Endothelial cell of umbilical vein (primary cell): ENCODE measurements at places on chromosomes 11 and 22. TPM values are rescaled to one million over a fixed set of nuclear protein-coding genes. Genes with fewer than 3 reads are reported as not detected.

Gene OLFML1
- total RNA-seq: not detected in 2 replicates

Gene WDR74
- 51.7 and 51.8 TPM in 2 replicates for total RNA-seq

Gene MUC2
- not detected in 2 replicates for total RNA-seq

Gene MUC5AC
- not detected in 2 replicates for total RNA-seq

Gene NOL12
- total RNA-seq: 29.1 and 31.5 TPM in 2 replicates

Gene TMEM191C
- total RNA-seq: 1.2 and 1.5 TPM in 2 replicates

DNA sequence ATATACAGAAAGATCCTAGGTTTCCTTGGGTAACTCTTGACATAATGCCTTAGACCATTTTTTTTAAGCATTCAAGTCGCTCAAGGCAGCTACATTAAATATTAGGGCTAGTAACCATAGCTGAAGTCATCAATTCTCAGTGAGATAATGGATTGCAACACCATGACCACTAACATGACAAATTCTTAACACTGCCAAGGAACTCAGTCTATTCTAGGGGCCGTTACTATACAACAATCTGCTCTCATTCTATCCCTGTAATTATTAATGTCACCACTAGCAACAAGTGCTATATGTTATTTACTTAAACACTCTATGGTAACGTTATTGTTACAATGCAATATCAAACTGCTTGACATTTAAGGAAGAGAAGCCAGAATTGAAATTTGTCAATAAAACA, 3.2 kb upstream of the STK33 start:
- no peak for DNase-seq

DNA sequence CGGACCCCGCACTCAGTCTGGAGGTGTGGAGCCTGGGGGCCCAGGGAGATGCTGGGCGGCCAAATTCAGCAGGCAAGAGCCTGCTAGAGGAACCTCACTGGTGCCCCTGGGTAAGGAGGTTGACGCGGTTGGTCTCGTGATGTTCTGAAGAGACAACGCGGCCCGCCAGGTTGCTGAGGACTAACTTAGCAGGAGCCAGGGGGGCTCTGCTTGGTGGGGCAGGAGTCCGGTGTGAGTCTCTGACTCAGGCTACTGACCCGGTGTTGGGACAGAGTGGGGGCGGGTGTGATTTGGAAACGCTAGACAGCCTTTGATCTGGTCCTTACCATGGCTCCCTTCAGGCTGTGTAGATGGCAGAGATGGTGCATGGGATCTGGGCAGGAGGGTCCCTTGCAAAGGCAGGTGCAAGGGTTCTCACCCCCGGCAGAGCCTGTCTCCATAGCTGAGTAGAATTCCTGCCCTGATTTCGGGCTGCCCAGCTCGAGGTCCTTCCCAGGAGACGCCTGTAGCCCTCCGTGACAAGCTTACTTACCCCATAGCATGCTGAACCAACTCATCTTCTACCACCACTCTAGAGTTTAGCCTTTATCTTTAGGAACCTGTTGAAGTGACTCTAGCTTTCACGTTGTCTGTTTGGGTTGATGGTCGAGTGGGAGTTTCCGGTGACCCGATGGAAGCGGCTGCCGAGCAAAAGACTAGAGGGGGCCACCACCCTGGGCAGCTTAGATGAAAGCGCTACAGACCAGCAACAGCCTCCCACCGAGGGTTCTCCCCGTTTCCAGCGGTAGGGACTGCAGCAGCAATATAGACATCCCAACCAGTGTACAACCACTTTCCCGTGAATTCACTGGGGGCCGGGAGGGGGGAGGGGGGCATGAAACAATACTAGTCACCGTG, 38.4 kb downstream of the KCNC1 start:
- no peak for DNase-seq

DNA sequence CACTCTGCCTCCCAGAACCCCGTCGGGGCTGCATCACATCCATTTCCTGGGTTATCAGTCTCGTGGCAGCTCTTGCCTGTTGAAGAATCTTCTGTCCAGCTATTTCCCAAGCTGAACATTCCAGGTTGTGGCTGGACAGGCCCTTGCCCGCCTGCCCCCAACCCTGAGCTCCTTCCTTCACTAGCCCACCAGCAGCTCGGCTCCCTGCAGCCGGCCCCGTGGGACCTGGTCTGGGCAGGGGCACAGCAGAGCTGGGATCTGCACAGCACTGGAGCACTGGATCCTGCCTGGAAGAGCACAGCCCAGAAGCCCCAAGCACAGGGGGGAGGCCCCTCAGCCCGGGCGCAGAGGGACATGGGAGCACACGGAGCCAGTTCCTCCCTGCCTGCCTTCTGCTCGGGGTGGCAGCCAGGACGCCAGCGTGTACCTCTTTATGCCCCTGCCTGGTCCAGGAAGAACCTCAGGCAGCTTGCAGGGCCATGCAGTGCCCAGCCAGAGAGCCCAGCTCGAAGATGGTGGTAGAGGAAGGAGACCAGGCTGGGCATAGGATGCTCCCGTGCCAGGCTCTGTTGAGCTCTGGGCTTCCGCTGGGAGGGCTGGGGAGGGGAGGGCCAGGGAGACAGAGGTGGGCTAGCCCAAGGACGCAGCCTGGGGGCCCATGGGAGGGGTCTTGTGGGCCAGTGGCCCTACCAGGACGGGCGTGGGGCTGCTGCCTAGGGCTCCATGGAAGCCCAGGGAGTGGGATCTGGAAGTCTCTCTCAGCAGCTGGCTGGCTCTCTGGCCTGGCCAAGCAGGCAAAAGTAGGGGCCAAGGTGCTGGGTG, 16.6 kb upstream of the GNB1L start:
- no peak for DNase-seq

- no peak for DNase-seq
These were observed 499.4 kb upstream of the API5 start for GRCh38 chr11:42812361-42812760.

GRCh38 chr22:43862882-43863202, 529 bp upstream of the SULT4A1 start:
- no peak for DNase-seq

DNA sequence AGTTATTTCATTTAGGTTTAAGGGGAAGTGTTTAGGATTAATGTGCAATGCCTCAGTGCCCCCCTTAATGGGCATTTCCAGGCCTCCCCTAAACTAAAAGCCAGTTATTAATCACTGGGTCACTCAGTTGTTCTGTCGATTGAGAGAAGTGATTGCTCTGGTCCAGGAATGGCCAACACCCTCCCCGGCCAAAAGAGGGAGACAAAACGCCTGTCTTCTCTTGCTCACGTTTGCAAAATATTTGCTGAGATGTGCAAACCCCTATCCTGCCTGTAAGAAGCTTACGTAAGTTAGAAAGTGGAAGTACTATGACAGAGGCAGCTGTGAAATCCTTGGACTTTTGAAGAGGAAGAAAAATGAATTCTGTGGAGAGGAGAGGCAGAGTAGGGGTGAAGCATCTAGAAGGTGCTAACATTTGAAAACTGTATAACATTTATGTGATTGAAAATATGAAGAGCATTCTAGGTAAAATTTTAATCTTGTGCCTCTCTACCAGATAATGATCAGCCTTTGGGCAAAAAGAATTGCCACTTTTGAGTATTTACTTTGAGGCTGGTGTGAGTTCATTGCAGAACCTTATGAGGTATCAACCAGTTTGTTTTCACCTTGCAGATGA, 37.7 kb downstream of the NTM start:
- DNase-seq: no peak

DNA sequence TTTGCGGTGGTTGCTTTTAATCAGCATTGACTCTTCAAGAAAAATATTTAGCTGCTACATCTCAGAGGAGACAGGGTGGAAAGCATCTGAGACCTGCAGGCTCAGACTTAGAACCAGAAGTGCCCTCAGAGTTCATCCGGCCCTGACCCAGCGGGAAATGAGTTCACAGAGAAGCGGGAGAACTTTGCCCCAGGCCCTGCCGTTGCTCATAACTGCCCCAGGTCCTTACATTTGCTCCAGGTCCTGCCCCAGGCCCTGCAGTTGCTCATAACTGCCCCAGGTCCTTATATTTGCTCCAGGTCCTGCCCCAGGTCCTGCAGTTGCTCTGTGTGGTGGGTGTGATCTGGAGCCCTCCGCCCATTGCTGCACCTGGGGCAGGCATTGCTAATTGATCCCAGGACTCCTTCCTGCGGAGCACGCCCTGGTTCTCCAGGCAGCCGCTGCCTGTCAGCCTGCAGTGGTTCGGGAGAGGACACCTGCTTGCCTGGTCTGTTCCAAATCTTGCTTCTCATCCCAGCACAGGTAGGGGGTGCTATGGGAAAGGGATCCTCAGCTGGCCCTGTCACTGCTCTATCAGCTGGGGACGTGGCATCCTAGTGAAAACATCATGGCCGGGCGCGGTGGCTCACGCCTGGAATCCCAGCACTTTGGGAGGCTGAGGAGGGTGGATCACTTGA, 58.1 kb upstream of the PPP6R3 start:
- DNase-seq: no peak

DNA sequence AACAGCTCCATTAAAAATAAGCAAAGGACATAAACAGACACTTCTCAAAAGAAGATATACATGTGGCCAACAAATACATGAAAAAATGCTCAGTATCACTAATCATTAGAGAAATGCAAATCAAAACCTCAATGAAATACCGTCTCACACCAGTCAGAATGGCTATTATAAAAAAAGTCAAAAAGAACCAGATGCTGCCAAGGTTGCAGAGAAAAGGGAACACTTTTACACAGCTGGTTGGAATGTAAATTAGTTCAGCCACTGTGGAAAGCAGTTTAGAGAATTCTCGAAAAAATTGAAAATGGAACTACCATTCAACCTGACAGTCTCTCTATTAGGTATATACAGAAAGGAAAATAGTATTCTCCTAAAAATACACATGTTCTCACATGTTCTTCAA, 102.4 kb upstream of the FIBIN start:
- no peak for DNase-seq

GRCh38 chr11:47732271-47732670, 17.1 kb upstream of the AGBL2 start:
- DNase-seq: no peak

DNA sequence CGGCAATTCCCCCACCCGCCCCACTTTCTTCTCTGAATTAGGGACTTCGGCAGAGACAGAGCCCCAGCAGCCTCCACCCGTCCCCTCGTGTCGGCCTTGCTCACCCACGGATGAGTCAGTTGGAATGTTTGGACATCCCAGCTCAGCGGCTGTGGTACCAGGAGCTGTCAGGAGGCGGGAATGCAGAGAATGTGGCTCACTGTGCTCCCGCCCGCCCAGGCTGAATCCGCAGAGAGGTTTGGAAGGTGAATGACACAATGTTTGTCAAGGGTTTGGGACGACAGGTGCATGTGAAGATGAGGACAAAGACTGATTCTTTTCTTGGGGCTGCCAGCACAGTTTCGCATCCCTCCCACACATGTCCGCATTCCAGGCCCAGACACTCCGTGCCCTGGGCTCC, 39.6 kb downstream of the LIF start:
- DNase-seq: peak; percentile 21

GRCh38 chr11:2768471-2769408, 68.9 kb upstream of the KCNQ1OT1 start:
- no peak for DNase-seq

GRCh38 chr11:62033191-62034035, 66.0 kb upstream of the FTH1 start:
- peak; percentile 25 for DNase-seq

DNA sequence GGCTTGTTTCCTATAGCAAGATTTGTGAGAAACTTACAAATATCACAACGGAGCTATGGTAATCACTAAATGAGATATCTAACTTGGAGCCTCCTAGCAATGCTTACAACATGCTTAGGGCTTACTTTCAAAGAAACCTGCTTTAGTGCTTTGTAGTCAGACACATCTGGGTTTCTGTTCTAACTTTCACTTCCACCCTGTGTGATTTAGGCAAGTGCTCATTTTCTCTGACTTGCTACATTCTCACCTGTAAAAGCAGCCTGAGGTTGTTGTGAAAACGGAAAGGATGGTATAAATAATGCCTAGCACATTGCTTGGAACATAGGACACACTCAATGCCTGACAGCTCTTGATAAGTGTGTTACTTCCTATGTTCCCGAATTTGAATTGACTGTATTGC, 45.6 kb downstream of the LRRC4C start:
- no peak for DNase-seq

GRCh38 chr22:41523464-41524221, 20.6 kb downstream of the POLR3H start:
- no peak for DNase-seq
